Cerebellar nuclear complex (tissue), 1 donor: ENCODE measurements at places on chromosomes 11 and 22.

DNA sequence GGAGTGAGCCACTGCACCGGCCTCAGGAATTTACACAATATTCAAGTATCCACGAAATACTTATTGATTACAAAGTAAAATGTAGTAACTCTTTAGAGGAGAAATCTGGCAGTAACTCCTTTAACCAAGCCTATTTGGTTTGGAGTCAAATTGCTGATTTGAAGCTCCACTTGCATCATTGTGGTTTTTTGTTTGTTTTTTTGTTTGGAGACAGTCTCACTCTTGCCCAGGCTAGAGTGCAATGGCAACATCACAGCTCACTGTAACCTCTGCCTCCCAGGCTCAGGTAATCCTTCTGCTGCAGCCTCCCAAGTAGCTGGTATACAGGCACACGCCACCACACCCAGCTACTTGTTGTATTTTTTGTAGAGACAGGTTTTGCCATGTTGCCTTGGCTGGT is 6.4 kb upstream of the QSER1 start:
- DNase-seq: no peak

DNA sequence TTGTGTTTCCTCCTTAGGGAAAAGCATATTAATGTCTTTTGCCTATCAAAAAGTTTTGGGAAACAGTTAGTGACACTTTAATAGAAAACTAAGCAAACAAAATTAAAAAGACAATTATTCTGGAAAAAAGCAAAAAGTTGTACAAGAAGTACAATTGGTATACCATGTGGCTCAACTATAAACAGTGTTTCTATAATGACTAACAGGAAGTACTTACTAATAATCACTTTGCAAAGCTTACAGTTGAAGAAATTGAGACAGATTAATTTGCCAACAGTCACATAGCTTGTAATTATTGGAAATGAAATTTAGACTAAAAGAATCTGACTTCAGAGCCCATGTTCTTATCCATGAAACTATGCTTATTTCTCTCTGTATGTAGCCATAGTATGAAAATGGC is 24.7 kb downstream of the PPME1 start:
- DNase-seq: no peak

- peak; percentile 29 for DNase-seq
Observed at GRCh38 chr22:26360169-26360885, 68.7 kb upstream of the ASPHD2 start.

GRCh38 chr11:7115780-7116179 is 27.0 kb downstream of the RBMXL2 start:
- DNase-seq: no peak

DNA sequence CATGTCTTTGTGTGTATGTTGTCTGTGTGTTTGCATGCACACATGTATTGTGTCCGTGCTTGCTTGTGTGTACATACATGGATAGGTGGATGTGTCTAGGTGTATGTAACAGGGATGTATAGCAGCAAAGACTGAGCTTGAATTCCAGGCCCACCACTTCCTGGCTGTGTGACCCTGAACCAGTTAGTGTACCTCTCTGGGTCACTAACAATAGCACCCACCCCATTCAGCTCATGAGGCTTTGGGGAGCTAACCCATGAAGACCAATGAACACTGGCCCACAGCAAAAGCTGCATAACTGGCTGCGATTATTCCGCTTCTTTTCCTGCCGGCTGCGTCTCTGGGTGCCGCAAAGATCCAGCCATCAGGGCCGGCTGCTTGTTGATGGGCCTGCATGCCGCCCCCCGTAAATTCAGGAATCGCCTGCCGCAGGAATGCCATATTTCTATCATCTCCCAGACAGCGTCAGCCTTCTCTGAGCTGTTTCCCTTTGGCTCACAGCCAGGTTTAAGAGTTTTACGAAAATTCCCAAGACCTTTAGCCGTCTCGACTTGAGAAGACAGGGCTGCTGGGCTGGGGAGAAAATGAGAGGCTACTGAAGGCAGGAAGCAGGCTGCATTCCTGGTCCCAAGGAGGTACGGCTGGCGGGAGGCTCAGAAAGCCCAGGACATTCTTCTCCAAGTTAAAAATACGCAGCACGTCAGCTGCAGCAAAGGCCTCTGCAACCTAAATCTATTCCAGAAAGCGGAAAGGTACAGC is 224.6 kb downstream of the MN1 start:
- DNase-seq: no peak

DNA sequence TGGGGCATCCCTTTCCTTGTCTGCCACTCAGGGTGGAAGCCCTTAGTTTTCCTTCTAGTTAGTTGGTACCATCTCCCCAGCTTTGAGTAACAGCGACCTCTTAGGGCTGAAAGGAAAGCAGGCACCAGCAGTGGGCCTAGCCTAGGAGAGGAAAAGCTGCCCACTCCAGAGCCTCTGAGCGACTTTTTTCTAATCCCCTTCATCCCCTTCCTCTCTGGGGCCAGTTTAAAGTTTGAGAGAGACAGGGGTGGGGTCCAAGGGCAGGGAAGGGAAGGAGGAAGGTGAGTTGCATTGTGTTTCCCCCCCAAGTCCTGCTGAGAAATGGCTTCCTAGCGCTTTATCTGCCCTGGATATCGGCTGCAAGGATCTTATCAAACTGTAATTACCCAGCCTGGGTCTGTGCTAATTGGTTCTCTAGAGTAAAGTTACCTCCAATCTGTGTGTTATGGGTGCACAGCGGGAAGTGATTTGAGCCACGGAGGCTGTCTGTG is 573.9 kb upstream of the CADM1 start:
- no peak for DNase-seq

DNA sequence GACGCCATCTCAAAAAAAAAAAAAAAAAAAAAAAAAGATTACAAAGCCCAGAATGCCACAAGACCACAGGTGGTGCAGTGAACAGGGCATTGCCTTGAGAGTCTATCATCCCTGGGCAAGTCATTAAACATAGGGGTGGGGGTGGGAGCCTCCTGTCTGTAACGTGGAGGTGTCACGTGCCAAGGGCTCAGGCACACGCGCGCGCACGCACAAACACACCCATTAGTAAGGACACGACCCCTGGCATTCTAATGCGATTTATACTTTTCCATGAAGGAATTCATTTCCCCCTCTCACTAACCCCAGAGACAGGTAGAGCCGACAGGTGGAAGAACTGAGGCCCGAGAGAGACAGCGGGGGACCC is 5.8 kb upstream of the GCAT start:
- no peak for DNase-seq

DNA sequence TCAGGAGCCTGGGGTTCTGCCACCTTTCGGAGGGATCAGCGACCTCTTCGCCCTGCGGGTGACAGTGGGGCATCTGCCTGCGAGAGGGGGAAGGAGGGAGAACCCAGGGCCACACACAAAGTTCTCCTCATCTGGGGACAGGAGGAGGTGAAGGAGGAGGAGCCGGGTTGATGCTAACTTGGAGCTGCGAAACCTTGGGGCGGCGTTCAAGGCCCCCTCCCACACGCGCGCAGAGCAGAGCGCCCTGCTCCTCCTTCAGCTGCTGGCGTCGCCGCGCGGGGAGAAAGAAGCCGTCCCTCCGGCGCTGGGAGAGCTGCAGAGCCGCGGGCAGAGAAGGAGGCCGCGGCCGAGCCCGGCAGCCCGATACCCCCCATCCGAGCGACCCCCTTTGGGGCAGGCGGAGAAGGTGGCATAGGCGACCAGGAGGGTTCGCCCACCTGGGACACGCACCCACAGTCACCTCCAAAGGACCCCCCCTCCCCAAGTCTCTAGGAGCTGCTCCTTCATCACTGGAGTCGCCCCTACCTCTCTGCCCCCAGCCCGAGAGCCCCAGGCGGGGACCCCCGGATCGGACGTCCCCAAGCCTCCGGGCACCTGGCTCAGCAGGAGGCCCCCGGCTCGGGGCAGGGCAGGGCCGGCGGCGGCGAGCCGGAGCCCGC is at the start of gene RASD2:
Gene RASD2 (plus strand): TSS at position 237 of the 659 bp plus-strand sequence. CDS start 5,979 bp downstream, outside the sequence.
- DNase-seq: no peak

DNA sequence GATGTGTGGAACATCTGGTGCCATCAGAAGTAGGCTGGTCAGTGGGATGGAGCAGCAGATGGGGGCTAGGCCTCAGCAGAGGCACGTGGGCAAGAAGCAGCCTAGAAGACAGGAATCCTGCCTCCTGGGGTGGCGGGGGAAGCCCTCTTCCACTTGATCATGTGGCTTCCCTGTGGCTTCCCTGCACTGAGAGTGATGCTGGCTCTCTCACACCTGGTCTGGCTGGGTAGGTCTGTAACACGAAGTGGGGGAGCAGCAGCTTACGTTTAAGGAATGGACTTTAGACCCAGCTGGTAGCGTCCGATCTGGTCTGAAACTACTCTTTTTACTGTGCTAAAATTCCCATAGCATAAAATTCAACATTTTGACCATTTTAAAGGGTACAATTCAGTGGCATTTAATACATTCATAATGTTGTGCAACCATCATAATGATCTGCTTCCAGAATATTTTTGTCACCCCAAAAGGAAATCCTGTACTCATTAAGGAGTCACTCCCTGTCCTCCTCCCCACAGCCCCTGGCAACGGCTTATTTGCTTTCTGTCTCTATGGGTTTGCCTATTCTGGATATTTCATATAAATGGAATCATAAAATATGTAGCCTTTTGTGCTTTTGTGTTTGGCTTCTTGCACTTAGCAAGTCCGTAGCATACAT is 21.7 kb downstream of the PTPN5 start:
- DNase-seq: no peak

- no peak for DNase-seq
Observed at GRCh38 chr22:48757581-48757980, 1070.1 kb downstream of the BRD1 start.

- no peak for DNase-seq
Observed at GRCh38 chr11:128843198-128843785, 23.8 kb downstream of the KCNJ1 start.

- no peak for DNase-seq
Observed at GRCh38 chr22:40414311-40414710, 43.9 kb downstream of the SGSM3 start.

DNA sequence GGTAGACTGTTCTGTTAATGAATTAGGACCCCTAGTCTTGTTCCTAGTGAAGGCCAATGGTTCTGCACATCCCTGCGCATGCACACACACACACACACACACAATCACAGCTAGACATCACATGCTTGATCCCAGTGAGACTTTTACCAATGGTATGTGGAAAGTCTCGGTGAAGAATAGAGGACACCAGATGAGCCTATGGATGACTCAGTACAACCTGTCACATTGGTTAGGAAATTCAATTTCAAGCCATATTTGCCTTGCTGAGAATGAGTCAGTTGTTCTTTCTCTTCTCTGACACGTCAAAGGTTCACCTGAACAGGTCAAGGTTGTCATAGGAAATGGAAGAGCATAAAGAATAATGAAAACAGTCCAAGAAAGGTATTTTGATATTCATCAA is 122.0 kb downstream of the SLC17A6 start:
- no peak for DNase-seq

DNA sequence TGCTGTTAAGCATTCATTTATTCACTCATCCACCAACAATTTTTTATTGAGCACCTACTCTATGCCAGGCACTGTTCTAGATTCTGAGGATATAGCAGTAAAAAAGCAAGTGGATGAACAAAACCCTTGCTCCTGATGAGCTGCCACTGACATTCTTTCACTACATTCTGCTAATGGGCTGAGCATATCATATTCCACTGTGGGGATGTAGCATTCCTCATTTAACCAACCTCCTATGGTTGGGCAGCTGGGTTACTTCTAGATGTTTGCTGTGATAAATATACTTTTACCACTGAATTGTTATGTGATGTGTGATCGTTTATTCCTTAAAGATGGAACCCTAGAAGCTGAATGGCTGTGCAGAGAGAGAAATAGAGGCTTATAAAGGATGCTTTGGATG is 176.9 kb downstream of the MN1 start:
- DNase-seq: no peak

DNA sequence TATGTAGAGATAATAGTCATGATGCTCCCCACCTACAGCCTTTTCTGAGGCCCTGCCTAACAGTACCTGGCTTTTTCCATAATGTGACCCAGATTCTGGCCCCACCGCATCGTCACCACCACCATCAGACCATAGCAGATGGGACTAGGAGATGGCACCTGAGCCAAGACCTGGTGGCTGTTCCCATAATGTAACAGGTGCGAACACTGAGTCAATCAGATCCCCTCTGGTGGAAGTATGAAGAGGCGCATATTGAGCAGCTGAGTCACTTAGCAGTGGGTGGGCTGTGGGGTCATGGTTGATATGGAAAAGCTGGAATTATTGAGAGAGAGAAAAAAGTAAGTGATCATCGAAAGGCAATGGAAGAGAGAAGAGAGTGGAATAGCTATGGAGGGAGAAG is 578.0 kb upstream of the CADM1 start:
- DNase-seq: peak; percentile 48

- no peak for DNase-seq
Observed at GRCh38 chr11:22657101-22657694, 9.2 kb upstream of the GAS2 start.

DNA sequence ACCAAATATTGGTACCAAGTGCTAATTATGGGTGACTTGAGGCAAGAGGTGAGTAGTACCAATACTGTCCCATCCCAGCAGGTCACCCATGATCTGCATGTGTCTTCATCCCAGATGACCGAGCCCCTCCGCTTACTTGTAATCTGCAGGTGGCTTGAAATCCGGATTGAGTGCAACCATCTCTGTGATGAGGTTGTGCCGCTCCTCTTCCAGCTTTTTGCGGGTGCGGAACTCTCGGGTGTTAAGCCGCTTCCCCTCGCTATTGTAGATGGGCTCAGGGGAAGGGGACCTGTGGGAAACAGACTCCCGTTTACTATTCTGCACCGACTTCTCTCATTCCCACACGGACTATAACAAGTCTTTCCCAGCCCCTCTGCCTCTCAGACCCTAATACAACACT is 8.2 kb downstream of the SF1 start:
- no peak for DNase-seq

- DNase-seq: no peak
Observed at GRCh38 chr11:14614091-14614622, 29.4 kb upstream of the PDE3B start.

- DNase-seq: no peak
Observed at GRCh38 chr11:38646382-38646781, 2048.3 kb upstream of the RAG2 start.
